Activated naive CD4-positive, alpha-beta T cell treated with anti-CD3 and anti-CD28 coated beads for 36 hours (primary cell): ENCODE measurements at places on chromosomes 12 and 14. TPM values are rescaled to one million over a fixed set of nuclear protein-coding genes. Genes with fewer than 3 reads are reported as not detected.

Gene DHH
- total RNA-seq = 0.07 TPM

- peak; percentile 7 for DNase-seq
Measured at GRCh38 chr12:42237853-42238239, 202 bp downstream of the YAF2 start.

DNA sequence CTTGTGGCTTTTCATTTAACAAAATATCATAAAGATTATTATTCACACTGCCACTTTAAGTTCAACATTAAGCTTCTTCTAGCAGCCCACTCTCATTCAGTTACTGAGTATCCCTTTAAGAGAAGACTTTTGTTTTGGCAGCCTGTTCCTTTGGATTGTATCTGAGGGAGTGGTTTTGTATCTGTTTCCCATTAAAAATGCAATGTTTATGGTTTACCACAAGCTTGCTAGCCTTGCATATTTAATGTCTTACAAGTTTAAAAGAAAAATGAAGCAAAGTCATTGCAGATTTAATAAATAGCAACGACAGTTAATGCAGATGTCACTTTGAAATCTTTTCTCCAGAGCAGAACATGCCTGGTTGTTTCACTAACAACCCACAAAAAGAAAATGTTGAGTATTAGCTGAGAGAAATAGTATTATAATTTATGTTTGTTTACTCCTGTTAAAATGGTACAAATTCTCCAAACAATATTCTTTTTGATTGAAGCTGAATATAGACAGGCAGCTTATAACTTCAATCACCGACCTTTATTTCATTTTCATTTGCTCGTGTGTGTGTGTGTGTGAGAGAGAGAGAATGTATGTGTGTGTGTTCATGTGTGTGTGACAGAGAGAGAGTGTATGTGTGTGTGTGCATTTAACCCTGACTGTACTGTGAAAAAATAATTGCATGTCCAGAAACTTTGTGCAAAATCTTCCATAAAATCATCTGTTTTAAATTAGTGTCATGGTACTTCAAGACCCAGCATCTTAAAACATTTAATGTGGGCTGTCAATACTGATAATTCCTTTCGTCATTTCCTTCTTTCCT lies 1.8 kb downstream of the DCN start:
- DNase-seq = no peak

DNA sequence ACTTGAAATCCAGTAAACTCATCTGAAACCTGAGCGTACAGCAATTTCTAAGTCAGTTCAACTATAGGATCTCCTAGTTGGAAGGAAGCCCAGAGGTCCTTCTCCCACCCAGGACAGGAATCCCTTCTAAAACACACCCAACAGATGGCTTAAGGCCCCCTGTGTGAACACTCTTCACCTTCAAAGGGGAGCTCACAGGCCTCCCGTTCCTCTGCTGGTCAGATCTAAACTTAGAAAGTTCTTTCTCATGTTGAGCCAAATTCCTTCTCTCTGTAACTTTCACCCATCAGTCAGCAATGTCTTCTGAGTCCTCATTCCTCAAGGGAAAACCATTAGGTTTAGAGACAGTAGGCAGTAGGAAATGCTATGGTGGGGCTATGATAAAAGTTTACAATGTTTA lies 355.2 kb downstream of the PCNX1 start:
- DNase-seq = no peak

DNA sequence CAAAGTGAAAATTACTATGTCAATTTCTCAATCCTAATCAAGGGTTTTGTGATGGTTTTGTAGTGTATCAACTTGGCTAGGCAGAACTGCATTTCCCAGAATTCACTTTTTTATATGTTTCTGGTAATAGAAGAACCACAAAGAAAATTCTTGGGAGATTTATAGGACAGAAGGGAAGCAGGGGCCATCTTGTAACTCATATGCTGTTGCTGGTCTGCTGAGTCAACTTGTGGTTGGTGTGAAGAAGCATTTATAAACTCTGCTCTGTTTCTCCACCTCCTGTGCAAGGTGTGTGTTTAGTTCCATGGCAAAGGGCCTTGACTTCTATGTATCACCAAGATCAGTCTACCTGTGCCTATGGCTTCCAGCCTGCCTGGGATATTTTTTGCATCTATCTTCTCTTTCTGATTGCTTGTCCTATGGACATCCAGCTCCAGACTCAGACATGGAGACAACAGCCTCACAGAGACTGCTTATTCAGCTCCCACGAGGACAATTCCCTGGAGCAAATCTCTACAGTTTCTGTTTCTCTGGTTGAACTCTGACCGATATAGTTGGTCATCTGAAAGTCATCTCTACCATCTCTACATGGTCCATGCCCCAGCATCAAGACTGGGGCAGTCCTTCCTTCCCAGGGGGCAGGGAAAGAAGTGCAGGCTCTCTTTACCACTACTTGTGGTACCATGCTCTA lies 364.3 kb upstream of the DDHD1 start:
- DNase-seq = no peak

DNA sequence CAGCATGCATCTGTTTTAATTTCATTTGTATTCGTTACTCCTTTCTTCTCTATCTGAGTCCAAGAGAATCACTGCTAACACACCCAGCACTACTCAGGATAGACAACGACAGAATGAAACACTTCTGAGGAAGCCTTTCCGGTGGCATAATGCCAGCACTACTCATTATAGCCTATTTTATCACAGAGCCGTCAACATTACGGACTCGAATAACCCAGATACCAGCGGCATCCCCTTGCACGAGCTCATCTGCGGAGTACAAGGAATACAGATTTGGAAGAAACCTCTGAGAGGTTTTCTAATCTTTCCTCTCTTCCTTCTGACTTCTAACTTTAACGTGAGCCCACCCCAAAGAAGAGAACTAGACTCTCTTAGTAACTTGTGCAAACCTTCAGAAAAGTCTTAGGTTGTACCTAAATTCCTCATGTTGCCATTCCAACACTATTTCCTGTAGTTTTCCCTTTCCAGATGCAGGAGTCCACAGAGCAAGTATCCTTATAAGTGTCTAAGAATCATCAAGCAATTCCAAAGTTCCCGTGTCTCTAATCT lies 248.1 kb downstream of the APAF1 start:
- no peak for DNase-seq

Gene PTGER2
- 1.2 TPM for total RNA-seq

GRCh38 chr12:54131641-54132280 lies 57.0 kb downstream of the SMUG1 start:
- DNase-seq = no peak

GRCh38 chr12:13027032-13027431 lies 17.1 kb upstream of the FAM234B start:
- no peak for DNase-seq

Gene RERG
- total RNA-seq = not detected

DNA sequence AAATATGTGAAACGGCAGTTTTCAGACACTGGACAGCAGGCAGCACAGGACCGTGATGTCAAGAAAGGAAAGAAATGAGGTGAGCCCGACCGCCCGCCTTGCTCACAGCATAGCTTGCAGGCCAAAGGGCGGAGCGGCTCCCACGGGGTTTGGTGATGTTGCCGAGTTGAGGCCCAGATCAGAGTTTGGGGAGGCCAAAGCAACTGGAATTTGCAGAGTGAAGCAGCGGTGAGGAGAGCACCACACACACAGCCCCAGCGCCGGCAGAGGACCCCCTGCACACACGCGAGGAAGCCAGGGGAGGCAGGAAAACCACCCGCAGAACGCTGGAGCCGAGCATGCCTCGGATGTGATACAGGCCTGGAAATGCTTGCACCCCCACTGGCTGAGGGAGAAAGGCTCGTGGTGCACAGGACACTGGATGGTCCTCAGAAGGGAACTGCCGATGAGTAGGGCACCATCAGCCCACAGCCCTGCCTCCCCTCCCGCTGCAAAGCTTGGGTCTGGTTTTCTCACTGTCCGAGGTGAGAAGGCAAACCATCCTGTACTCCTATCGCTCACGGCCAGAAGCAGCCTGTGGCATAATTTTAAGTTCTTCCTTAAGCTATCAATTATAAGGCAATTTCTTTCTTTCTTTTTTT lies 25.7 kb upstream of the PLD4 start:
- DNase-seq = no peak

Gene PKP2
- total RNA-seq = 0.26 TPM

GRCh38 chr14:99513946-99514551 lies 32.8 kb downstream of the CCNK start:
- no peak for DNase-seq

Gene FSCB
- total RNA-seq = not detected

Gene ESRRB
- not detected for total RNA-seq

DNA sequence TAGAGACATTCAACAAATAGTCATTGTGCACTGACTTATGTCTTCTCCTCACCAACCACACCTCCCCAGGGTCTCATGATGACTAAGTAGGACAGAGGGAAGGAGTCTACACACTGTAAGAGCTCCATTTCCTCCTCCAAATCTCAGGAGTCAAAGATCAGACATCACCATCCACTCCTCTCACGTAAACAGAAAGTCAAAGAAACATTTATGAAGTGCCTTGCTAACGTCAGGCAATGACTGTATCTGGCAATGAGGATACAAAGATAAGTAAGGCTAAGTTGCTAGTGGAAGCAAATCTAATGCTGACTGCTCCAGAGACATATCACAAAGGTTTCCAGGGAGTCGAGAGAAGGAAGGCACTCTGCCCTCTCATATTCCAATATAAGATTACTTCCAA lies 88.9 kb downstream of the SLC2A13 start:
- DNase-seq = no peak

DNA sequence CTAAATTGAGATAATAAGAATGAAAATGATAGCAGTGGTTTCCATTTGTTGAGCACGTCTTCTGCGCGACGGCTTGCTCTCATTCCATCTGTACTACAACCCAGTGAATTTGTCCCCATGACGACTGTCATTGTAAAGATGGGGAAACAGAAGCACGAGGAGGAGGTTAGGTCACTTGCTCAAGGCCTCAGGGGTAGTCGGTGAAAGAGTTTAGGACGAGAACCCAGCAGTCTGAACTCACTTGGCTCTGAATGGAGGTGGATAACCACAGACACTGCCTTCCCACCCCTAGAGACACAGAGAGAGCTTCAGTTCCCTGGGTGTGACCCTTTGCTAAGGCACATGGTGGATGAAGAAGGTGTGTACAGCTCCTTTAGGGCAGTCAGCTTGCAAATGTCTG lies 30.9 kb upstream of the PLEKHG3 start:
- DNase-seq = no peak

Gene RBP5
- total RNA-seq = not detected

- no peak for DNase-seq
Measured at GRCh38 chr12:44532940-44533339, 343.2 kb downstream of the NELL2 start.

- peak; percentile 30 for DNase-seq
Measured at GRCh38 chr12:124496584-124496983, 70.8 kb downstream of the NCOR2 start.

Gene SLC10A1
- total RNA-seq = not detected

DNA sequence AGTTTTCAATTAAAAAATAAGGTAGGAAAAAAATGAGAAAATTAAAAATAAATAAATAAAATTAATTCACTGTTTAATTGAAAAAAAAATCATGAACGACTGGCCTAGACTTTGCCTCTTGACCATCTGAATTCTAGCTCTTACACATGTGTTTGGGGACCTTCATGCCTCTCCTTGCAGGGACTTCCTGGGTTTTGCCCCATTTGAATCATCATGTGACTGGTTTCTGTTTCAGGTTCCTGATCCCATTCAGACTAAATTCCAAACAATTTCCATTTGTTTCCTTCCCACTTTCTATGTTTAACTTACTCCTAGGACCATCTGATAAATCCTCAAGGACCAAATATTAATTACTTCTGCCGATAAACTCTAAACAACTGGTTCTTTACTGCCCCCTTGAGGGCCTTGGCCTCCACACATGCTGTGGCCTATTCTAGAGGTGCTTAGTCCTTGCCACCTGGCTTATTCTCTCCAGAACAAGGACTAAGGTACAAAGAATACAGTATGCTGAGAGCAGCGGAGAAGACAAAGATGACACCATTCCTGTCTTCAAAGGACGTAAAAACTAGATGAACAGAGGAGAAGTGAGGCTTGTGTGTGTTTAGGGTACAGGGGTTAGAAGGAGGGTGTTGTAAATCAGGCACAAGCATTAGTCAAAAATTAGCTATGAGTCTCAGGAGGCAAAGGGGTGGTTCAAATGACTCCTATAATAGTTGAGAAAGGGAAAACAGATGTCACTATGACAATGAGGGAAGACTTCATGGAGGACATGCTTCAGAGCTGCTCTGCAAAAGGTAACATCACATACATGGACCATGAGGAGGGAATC lies 125.8 kb upstream of the AVPR1A start:
- DNase-seq = peak; percentile 13

Gene OR6C3
- not detected for total RNA-seq

GRCh38 chr14:92489394-92490238 lies 24.0 kb upstream of the RIN3 start:
- no peak for DNase-seq

GRCh38 chr14:24246765-24247212 lies 4.4 kb upstream of the TINF2 start:
- peak; percentile 40 for DNase-seq

GRCh38 chr12:25524366-25524765 lies 28.7 kb downstream of the LMNTD1 start:
- DNase-seq = no peak

DNA sequence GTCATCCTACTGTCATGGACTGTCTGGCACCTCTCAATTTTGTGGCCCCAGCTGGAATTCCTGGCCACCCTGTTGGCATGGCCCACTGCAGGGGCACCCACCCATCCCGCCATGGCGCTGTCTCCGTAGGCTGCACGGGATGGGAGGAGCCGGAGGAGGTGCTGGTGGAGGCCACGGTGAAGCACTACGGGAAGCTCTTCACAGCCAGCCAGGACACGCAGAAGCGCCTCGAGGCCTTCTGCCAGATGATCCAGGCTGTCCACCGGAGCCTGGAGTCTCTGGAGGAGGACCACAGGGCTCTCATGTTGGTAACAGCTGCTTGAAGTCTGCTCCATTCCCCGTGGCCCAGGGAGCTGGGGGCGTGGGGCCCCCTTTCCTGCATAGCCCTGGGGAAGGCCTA lies 3.9 kb downstream of the CCDC197 start:
- DNase-seq = no peak
